IgD-negative memory B cell (primary cell): ENCODE measurements at places on chromosomes 7 and 10. TPM values are rescaled to one million over a fixed set of nuclear protein-coding genes. Genes with fewer than 3 reads are reported as not detected.

FAM25C gene
- not detected for polyA plus RNA-seq

NUTM2B gene
- 0.21 TPM for polyA plus RNA-seq

ANKRD61 gene
- 0.24 TPM for polyA plus RNA-seq

LDB1 gene
- polyA plus RNA-seq = 24.8 TPM

CTAGE6 gene
- polyA plus RNA-seq = not detected

RAPGEF5 gene
- 1.2 TPM for polyA plus RNA-seq

OPN4 gene
- polyA plus RNA-seq = not detected

TUBAL3 gene
- polyA plus RNA-seq = not detected

SAMD9L gene
- polyA plus RNA-seq = 57.3 TPM

KLF14 gene
- 0.11 TPM for polyA plus RNA-seq

RHBDD2 gene
- polyA plus RNA-seq = 66.0 TPM

MACROH2A2 gene
- polyA plus RNA-seq = not detected

NPFFR1 gene
- polyA plus RNA-seq = not detected

RNF148 gene
- not detected for polyA plus RNA-seq

SAMD8 gene
- 11.7 TPM for polyA plus RNA-seq

NPSR1 gene
- not detected for polyA plus RNA-seq

CFAP46 gene
- not detected for polyA plus RNA-seq
